DMS153 (cell line): ENCODE measurements at places on chromosomes 12 and 14.
A peak's percentile ranks its signal among the peaks of the same experiment; 100 is the strongest.

- no peak for DNase-seq
Observed at GRCh38 chr14:101101456-101102056, 198.0 kb upstream of the RTL1 start.

DNA sequence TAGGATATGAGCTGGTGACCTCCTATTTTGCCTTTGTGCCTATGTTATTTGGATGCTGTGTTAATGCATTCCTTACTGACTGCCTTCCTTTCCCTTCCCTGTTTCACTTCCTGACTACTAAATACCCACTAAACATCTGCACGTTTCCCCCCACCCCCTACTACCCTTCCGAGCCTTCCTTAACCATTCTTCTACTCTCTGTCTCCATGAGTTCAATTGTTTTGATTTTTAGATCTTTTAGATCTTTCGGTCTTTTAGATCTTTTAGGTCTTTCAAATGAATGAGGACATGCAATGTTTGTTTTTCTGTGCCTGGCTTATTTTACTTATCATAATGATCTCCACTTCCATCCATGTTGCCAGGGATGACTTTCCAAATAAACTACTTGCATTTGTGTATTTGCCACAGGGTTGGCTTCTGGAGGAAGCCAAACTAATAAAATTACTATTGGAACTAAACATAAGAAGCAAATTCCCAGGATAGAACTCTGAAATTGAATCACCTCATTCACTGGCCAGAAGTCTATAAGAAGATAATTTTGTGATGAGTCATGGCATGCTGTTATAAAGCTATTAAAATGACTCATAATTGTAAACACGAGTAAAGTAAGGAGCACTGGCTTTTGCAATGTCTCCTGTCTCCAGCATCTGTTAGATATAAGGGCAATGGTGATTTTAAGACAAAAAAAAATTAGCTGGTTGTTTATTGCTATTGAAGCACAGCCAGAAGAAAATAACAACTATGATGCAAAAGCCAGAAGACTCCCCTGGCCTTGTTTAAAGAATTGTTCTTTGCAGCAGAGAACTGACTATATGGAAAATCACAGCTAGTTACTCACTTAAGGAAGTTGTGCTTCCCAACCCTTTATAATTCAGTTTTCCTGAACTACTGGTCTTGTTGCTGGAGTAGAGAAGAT lies 586.3 kb downstream of the LRFN5 start:
- DNase-seq: peak; percentile 21

DNA sequence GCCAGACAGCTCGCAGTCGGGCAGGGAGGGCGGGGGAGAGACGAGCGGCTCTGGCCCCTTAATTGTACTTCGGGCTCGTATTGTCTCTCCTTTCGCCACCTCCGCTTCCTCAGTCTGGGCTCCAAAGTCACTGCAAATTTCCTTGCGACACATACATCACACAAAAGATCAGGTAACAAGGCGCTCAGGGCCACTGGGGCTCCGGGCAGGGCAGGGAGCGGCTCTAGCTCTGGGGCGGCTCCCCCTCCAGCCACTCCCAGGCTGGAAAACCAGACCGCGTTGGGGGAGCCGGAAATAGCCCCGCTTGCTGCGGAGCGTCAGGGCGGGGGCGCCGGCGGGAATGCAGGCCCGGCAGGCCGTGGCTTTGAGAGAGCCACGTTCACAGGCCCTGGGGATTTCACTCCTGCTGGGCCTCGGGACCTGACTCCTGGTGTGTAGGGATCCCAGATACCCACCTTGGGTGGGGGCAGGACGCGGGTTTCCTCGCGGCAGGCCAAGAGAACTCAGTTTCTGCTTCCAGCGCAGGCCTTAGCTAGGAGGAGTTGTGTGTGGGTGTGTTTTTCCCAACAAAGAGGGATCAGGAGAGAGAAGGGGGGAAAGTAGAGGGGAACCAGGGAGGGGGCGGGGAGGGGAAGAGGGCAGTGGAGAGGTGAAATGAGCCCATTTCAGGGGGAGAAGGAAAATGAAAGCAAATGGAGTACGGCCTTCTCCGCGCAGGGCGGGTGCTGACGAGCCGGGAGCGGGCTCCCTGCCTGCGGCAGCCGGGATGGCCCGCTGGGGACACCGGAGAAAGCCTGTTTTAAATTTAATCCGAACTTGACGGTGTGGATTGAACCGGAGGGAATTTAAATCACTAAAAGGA lies 4.4 kb upstream of the HOXC9 start:
- DNase-seq: no peak

GRCh38 chr14:101521473-101521915 lies 39.8 kb upstream of the DIO3 start:
- no peak for DNase-seq
